Naive thymus-derived CD8-positive, alpha-beta T cell (primary cell): ENCODE measurements at places on chromosomes 1 and 21.

- peaks cover 55% of the 10 kb centered on the region for H3K4me1 ChIP-seq
- H3K27me3 ChIP-seq: no peaks in the 10 kb centered on the region
- H3K27ac ChIP-seq: peak overlapping the region; percentile 91
Measured at GRCh38 chr1:179955287-179955680, 674 bp downstream of the CEP350 start.

DNA sequence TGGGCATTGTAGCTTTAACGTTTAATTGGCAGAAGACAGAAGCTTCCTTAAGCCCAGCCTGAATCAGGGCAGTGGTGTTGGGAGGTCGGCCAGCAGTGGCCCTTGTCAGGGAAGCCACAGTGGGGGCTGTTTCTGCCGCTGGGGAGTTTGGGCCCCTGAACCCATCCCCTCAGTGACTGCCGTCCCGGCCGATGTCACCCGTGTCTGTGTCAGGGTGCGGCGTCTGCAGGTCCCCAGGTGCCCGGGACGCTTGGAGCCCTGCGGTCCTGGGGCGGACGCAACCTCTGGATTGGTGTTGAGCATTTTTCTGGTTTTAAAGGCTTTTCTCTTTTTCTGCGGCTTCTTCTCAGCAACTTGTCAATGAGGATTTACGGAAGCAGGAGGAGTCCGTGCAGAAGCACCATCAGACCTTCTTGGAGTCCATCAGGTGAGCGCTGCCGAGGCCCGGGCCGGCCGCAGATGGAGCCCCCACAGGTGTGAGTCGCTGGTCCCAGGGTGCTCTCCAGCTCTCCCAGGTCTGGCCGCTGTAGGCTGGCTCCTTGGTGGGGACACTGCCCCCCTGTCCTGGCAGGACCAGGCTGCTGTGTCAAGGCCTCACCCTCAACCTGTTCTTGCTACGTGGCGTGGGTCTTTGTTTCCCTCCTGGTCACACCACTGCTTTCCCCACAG, 2.3 kb downstream of the ATAD3C start:
- H3K27me3 ChIP-seq: peaks cover 4% of the 10 kb centered on the region
- no peaks in the 10 kb centered on the region for H3K4me1 ChIP-seq
- H3K27ac ChIP-seq: no peak overlapping the region
- DNase-seq: no peak

DNA sequence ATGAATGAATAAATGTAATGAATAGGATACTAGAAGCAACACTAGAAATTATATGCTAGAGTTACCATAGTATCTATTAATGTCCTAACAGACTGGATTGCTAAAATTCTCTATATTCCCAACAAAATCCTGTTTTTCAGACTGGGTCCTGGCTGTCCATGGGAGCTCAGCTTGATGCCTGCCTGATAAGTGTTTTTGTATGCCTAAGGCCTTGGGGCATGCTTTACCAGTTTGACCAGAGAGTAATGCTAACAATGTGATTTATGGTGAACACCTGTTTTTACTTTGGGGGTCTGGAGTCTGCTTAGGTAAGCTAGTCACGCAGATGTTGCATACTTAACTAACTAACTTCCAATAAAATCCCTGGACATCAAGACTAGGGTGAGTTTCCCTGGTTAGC, 318.8 kb upstream of the DEPDC1 start:
- no peak overlapping the region for H3K27ac ChIP-seq
- H3K4me1 ChIP-seq: no peaks in the 10 kb centered on the region

DNA sequence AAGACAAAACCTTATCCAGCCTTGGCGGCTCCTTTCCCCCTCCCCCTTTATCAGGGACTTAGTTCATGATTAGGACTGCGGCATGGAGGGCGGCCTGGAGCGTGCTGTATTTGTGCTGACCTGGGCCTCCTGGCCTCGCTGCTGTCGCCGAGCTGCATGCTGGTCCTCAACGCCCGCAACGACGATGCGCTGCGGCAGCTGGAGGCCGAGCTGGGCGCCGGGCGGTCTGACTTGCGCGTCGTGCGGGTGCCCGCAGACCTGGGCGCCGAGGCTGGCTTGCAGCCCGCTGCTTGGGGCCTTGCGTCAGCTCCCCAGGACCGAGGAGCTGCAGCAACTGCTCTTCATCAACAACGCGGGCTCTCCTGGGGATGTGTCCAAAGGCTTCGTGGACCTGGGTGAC, 70.9 kb downstream of the TM2D1 start:
- no peak overlapping the region for H3K4me3 ChIP-seq
- no peaks in the 10 kb centered on the region for H3K4me1 ChIP-seq
- H3K27ac ChIP-seq: no peak overlapping the region
- peaks cover 3% of the 10 kb centered on the region for H3K36me3 ChIP-seq
- peaks cover 4% of the 10 kb centered on the region for H3K27me3 ChIP-seq

- no peaks in the 10 kb centered on the region for H3K36me3 ChIP-seq
- no peak overlapping the region for H3K4me3 ChIP-seq
- DNase-seq: no peak
- no peaks in the 10 kb centered on the region for H3K4me1 ChIP-seq
Measured at GRCh38 chr1:186905561-186905960, 76.8 kb downstream of the PLA2G4A start.

DNA sequence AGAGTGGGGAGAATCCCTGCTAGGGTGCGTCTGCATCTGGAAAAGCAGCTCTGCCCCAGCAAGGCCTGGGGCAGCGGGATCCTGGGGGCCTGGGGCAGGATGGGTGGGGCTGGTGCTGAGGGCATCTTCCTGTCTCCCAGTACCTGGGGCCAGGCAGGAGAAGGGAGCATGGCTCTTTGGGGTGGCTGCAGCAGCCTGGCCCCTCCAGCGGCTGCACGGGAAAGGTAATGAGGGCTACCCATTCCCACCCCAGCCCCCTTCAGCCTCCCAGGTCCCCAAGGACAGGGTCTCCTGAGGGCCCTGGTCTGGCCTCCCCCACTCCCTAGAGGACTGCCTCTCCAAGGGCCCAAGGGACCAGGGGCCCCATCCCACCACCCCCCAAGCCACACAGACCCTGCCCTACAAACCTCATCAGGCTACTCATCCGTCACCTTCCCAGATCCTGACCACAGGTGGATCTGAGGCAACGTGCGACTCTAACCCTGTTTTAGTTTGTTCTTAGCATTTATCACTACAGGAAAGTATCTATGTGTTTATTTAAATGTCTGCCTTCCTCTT, 910 bp upstream of the ANKRD65 start:
- H3K4me3 ChIP-seq: no peak overlapping the region
- H3K27ac ChIP-seq: no peak overlapping the region
- peaks cover 3% of the 10 kb centered on the region for H3K27me3 ChIP-seq
- H3K4me1 ChIP-seq: peaks cover 13% of the 10 kb centered on the region
- H3K36me3 ChIP-seq: no peaks in the 10 kb centered on the region
- no peak for DNase-seq

DNA sequence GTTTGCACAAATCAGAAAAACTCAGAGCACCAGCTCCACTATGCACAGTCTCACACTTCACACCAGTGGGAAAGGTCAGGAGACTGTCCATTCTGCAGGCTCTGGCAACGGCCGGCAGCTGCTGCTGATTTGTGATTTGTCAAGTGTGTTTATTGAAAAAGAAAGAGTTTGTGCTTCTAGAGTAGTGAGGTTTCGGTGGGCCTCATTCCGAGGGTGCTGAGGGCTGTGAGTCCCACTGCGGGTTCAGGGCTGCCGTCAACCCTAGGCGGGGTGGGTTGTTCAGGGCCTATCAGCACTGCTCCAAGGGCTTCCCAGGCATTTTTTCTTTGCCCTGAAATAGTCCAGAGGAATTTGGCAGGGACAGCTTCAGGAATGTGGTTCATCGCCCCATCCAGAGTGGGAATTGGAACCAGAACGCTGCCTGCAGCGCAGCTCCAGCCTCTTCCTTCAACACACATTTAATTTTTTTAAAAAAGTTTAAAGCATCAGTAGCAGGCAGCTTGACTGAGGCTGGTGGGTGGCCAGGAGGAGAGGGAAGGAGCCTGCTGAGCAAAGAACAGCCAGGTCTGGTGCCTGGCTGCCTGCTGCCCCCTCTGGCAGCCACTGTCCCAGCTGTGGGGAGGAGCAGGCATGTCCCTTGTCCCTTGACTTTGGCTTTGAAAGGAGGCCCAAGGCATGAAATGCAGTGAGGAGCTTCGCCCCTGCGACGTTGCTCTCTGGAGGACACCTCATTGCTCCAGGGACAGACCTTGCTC, 19.7 kb downstream of the STUM start:
- DNase-seq: no peak
- peaks cover 13% of the 10 kb centered on the region for H3K27me3 ChIP-seq
- no peak overlapping the region for H3K4me3 ChIP-seq

GRCh38 chr1:155026588-155026987, 7.0 kb downstream of the DCST2 start:
- peaks cover 5% of the 10 kb centered on the region for H3K27me3 ChIP-seq
- H3K4me1 ChIP-seq: no peaks in the 10 kb centered on the region
- peaks cover 2% of the 10 kb centered on the region for H3K36me3 ChIP-seq
- no peak for DNase-seq
- no peak overlapping the region for H3K27ac ChIP-seq
- H3K4me3 ChIP-seq: no peak overlapping the region

DNA sequence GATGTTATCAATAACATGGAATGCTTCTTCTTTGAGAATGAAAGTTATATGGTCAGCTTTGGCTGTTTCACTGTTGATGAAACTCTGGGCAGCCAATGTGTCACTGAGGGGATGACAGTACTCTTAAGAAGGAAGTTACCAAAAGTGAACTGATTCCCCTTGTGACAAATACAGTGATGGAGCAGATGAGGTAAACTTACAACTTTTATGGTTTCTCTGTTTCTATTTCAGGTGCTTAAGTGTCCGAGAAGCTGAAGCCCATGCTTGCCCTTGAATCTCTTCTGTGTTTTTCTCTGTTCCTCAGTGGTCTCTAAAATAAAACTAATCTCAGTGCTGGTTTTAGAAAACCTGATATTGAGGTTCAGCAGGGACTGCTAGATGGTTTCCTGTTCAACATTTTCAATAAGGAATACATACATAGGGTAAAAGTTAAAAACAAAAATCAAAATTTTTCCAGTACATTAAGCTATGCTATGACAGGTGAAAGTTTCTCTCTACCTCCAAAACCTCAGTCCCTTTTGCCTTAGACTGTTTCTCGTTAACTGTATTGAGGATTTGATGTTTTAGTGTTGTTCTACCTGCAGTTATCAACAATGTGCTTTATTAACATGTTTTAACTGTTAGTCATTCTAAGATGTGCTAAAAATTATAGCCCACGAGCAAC, 454.4 kb upstream of the ADGRL4 start:
- no peaks in the 10 kb centered on the region for H3K4me1 ChIP-seq
- H3K36me3 ChIP-seq: no peaks in the 10 kb centered on the region
- no peaks in the 10 kb centered on the region for H3K27me3 ChIP-seq
- H3K27ac ChIP-seq: no peak overlapping the region
- no peak overlapping the region for H3K4me3 ChIP-seq

- H3K36me3 ChIP-seq: no peaks in the 10 kb centered on the region
- peak overlapping the region; percentile 84 for H3K27ac ChIP-seq
- DNase-seq: no peak
- peaks cover 47% of the 10 kb centered on the region for H3K4me1 ChIP-seq
- H3K27me3 ChIP-seq: no peaks in the 10 kb centered on the region
Measured at GRCh38 chr1:29179641-29180184, 2.0 kb downstream of the SRSF4 start.

DNA sequence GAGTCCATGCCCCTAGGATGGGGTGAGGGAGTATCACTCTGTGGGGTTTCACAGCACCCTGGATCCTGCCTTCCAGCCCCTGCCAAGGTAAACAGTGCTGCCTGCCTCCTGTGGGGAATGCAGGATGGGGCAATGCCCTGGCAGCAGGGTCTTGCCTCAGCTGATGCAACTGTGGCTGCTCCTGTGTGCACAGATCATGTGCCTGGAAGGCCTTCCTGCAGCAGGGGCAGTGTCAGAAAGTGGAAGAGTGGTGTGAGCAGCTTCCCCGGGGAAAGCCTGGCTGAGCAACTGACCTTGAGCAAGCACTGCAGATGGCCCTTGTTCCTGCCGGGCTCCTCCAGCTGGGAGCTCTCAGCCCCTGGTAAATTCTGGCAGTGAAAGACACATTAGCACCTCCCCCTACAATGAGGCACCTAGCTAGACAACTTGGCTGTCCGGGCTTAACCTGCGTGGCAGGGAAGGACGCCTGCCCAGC, 9.9 kb downstream of the TOR3A start:
- peak overlapping the region; percentile 22 for H3K27ac ChIP-seq
- no peak overlapping the region for H3K4me3 ChIP-seq
- peaks cover 2% of the 10 kb centered on the region for H3K36me3 ChIP-seq
- no peak for DNase-seq

- H3K27me3 ChIP-seq: no peaks in the 10 kb centered on the region
- peak overlapping the region; percentile 44 for H3K27ac ChIP-seq
- H3K36me3 ChIP-seq: no peaks in the 10 kb centered on the region
- DNase-seq: no peak
Measured at GRCh38 chr1:27366113-27366410, 699 bp downstream of the MAP3K6 start.

DNA sequence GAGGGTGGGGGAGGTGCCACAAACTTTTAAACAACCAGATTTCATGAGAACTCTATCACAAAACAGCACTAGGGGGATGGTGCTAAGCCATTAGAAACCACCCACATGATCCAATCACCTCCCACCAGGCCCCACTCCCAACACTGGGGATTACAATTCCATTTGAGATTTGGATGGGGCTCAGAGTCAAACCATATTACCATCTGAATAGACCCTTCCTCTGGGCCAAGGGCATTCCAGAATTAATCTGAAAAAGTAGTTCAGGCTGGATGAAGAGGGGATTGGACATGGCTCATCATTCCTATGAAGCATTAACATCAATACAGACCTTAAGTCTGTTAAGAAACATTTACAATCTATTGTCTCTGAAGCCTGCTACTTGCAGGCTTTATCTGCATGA, 149.9 kb upstream of the DNAH14 start:
- no peak for DNase-seq
- H3K27ac ChIP-seq: no peak overlapping the region
- H3K36me3 ChIP-seq: no peaks in the 10 kb centered on the region
- H3K4me3 ChIP-seq: no peak overlapping the region
- H3K4me1 ChIP-seq: peaks cover 15% of the 10 kb centered on the region

DNA sequence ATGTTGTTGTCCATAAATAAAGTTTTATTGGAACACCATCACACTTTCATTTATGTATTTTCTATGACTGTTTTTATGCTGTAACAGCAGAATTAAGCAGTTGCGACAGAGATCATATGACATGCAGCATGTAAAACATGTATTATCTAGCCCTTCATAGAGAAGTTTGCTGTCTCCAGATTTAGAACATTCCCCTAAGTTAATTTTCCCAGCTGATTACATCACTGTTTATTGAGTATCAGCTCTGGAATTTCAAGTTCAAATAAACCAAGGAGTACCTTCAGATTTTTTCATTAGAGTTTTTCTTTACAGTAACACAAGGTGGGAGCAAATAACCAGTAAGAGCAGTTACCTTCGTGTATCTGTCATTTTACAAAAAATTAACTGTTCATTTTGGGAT, 792.8 kb downstream of the USP25 start:
- no peaks in the 10 kb centered on the region for H3K4me1 ChIP-seq
- H3K36me3 ChIP-seq: no peaks in the 10 kb centered on the region
- H3K4me3 ChIP-seq: no peak overlapping the region
- no peak for DNase-seq

- H3K27ac ChIP-seq: no peak overlapping the region
Measured at GRCh38 chr21:42316891-42317290, 1.7 kb upstream of the TFF3 start.

- H3K36me3 ChIP-seq: no peaks in the 10 kb centered on the region
- peak overlapping the region; percentile 94 for H3K27ac ChIP-seq
- no peaks in the 10 kb centered on the region for H3K27me3 ChIP-seq
- H3K4me1 ChIP-seq: peaks cover 80% of the 10 kb centered on the region
Measured at GRCh38 chr1:16386454-16387113, 19.5 kb downstream of the SZRD1 start.

- DNase-seq: no peak
- no peak overlapping the region for H3K27ac ChIP-seq
- no peaks in the 10 kb centered on the region for H3K4me1 ChIP-seq
- H3K27me3 ChIP-seq: peaks cover 25% of the 10 kb centered on the region
- H3K36me3 ChIP-seq: no peaks in the 10 kb centered on the region
- no peak overlapping the region for H3K4me3 ChIP-seq
Measured at GRCh38 chr1:29272147-29272907, 36.0 kb downstream of the PTPRU start.
